ENCODE measurements at places on chromosomes 4 and X.
A peak's percentile ranks its signal among the peaks of the same experiment; 100 is the strongest.

DNA sequence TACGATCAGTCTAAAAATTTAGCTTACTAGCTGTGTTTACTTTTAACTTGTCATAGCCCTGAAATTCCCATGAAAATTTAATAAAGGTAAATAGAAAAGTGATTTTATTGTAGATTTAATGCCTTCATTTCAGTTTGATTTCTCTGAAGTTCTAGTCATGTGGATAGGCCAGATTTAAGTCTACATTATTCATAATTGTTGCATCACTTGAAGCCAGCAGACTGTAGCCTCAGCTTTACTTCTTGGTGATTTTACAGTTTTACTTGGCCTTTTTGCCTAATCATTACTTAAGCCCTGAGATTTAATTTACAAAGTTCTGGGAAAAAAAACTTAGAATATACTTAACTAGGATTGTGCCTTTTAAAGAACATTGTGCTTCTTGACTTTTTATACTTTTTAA lies 73.5 kb upstream of the FHDC1 start:
- DNase-seq = no peak

GRCh38 chr4:6989331-6989923 lies 53.7 kb upstream of the TADA2B start:
- DNase-seq = no peak

- DNase-seq = no peak
These were observed 2.7 kb upstream of the SPON2 start for GRCh38 chr4:1174941-1175634.

GRCh38 chrX:28843817-28844216 lies 256.6 kb downstream of the IL1RAPL1 start:
- no peak for DNase-seq

- DNase-seq = no peak
These were observed 81.3 kb downstream of the HMGN5 start for GRCh38 chrX:81120258-81120935.

- DNase-seq = no peak
These were observed at the start of gene NRK for GRCh38 chrX:105822138-105823091. TSS of gene NRK (plus strand) at chrX:105822539. CDS start at chrX:105822846, 307 bp downstream.

- no peak for DNase-seq
These were observed 1365.8 kb upstream of the DIAPH2 start for GRCh38 chrX:95318882-95319281.

GRCh38 chr4:129231945-129232588 lies 136.1 kb downstream of the C4orf33 start:
- DNase-seq = no peak

DNA sequence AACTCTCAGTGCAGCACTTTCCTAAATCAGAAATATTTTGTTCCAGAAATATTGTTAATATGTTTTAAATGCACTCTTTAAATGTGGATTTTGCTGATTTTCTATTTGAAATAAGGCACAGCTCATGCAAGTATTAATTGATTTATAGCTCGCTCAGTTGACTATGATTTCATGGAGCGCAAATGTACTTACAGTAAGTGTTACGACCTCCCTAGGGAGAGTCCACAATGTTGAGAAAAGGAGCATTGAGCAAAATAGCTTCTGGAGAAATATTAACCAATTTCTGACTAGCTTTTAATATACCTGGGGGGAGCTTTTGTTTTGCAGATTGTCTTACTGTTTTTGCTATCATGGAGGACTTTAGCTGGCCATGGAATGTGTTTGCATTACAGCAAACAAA lies 1687.5 kb downstream of the STIM2 start:
- DNase-seq = no peak

GRCh38 chr4:162557516-162558106 lies 393.8 kb upstream of the FSTL5 start:
- no peak for DNase-seq

DNA sequence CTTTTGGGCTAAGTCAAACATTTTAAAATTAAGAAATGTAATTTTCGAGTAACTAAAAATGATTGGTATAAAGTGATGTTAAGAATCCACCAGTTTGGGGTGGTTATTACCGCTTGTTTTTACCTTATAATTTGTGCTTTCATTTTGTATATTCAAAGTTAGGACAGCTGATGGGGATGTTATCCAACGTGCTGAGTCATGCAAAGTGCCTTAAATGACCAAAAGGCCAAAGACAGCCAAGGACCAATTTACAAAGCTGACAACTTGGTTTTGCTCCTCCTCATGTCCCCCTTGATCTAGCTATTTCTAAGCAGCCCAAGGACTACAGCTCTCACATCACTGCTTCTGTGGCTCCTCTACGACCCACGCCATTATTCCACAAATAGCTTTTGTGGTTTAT lies 181.4 kb upstream of the PCDH7 start:
- DNase-seq = no peak

- DNase-seq = no peak
These were observed 265.7 kb upstream of the BOD1L1 start for GRCh38 chr4:13893211-13893610.

DNA sequence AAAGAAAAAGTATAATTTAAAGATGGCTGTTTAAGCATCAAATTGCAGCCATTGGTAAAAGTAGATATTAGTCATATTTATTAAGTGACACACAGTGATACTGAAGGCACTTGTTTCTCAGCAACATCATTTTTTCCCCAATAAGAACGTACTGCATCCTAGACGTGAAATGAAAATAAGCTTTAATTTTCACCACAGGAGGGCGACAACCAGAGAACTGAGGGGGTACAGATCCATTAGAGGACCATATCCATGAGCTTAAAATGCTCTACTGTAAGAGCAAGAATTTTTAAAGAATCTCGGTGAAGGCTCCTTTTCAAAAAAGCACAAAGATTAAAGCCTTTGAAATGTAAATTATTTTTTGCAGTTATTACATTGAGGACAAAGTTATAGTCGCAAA lies 33.4 kb downstream of the FRG1 start:
- DNase-seq = no peak

DNA sequence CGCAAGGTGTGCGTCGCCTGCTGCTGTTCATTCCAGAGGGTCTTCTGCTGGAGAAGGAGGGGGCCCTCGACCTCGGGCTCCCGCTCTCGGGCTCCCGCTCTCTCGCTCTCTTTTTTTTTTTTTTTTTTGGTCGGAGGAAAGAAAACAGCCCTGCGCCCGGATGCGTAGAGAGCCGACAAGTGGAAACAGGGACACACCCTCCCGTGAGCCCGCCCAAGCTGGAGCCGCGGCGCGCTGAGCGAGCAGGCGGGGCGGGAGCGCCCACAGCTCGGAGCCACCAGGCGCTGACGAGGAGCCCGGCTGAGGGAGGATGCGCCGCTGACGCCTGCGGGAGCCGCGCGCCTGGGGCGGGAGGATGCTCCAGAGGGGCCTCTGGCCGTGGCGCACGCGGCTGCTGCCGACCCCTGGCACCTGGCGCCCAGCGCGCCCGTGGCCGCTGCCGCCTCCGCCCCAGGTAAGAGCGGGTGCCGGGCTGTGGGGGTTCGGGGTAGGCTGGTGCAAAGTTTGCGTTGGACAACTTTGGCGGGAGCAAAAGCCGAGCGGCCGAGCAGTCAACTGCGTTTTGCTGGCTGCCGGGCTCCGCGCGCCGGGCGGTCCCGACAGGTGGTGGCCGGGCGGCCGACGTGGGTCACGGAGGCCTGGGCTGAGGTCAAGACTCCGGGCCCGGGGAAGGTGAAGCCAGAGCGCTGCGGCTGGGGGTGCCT lies at the start of gene MCUB:
MCUB (plus strand) TSS at position 264 of the 704 bp plus-strand sequence; CDS start at position 356, 92 bp downstream.
- peak; percentile 74 for DNase-seq

- DNase-seq = peak; percentile 82
These were observed 213.4 kb upstream of the S100G start for GRCh38 chrX:16436348-16437188.

DNA sequence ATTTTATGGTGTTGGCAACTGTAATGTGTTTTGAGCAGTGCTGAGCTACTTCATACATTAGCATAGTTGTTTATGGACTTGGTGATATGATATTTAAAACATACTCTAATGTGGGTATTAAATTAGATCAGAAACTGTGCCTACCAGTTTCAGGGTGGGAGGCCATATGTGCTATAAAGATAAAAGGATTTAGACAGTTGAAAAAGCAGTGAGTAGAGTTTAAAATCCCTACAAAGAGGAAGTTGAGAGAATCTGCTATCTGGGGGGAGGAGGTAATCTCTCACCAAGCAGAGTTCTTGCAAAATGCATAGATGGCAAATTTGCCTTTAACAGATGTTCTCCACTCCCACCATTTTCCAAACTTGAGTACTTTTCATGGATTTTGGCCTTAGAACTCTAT lies 154.5 kb downstream of the SPOCK3 start:
- DNase-seq = no peak

DNA sequence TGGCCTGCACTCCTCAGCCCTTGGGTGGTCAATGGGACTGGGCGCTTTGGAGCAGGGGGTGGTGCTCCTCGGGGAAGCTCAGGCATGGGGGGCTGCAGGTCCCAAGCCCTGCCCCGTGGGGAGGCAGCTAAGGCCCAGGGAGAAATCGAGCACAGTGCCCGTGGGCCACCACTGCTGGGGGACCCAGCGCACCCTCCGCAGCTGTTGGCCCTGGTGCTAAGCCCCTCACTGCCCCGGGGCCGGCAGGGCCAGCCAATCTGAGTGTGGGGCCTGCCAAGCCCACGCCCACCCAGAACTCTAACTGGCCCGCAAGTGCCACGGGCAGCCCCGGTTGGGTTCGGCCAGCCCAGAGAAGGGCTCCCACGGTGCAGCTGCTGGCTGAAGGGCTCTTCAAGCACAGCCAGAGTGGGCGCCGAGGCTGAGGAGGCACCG lies 30.9 kb upstream of the IL15 start:
- no peak for DNase-seq

DNA sequence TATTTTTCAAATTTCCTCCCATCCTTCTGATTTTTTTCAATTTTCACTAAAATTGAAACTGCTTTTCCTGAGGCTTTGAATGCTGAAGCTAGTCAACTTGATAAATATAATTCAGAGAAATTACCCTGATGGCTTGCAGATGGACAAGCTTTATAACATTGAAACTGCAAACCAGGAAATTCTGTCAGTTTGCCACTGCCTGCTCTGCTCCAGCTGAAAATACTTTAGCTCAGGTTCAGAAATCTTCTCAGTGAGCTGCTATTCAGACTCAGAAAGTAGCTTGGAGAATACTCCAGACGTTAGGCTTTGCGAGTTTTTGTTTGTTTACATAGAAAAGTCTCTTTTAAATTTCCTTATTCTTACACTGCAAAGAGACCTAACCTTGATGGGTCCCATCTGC lies 1574.7 kb downstream of the STIM2 start:
- DNase-seq = no peak

GRCh38 chr4:26060286-26060685 lies 146.3 kb downstream of the SMIM20 start:
- DNase-seq = no peak

- no peak for DNase-seq
These were observed 428.9 kb downstream of the EPHA5 start for GRCh38 chr4:65241257-65241997.

- DNase-seq = no peak
These were observed 177.6 kb downstream of the NWD2 start for GRCh38 chr4:37422102-37422501.

DNA sequence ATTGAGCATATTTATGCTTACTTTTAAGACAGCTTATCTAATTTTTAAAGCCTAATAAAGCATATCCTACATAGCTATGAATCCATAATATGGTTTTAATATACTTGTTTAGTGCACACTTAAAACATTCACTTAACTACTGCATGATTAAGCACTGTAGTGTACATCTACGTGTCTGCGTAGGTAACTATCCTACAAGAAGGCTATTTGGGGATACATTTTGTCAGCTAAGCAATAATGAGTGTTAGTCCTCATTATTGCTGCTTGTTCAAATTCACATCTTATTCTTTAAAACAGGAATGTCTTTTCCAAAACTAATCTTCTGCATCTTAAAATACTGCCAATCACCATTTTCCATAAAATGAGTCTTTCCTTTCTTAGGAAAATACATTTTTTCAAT lies 38.6 kb downstream of the GASK1B start:
- DNase-seq = no peak

GRCh38 chr4:119233750-119234149 lies 21.2 kb downstream of the USP53 start:
- no peak for DNase-seq
